ENCODE measurements at places on chromosomes 6 and 20.

DNA sequence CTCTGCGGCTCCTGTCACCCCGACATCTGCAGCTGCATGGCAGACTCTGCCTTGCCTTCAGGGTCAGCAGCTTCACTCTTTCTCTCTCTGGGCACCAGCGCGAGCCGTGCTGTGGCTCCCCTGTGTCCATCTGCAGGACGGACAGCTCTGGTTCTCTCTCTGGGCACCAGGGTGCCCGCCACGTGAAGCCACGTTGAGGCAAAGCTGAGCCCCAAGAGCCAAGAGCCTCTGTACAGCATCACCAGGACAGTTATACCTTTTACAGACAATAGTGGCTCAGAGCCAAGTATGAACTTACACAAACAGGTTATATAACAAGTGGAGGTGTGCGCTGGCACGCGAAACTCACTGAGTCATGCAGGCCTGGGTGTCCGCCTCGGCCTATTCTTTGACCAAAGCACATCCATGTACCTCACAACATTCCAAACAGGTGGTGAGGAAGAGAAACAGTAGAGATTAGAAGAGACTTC lies 50.8 kb downstream of the FAM50B start:
- no peak for DNase-seq

DNA sequence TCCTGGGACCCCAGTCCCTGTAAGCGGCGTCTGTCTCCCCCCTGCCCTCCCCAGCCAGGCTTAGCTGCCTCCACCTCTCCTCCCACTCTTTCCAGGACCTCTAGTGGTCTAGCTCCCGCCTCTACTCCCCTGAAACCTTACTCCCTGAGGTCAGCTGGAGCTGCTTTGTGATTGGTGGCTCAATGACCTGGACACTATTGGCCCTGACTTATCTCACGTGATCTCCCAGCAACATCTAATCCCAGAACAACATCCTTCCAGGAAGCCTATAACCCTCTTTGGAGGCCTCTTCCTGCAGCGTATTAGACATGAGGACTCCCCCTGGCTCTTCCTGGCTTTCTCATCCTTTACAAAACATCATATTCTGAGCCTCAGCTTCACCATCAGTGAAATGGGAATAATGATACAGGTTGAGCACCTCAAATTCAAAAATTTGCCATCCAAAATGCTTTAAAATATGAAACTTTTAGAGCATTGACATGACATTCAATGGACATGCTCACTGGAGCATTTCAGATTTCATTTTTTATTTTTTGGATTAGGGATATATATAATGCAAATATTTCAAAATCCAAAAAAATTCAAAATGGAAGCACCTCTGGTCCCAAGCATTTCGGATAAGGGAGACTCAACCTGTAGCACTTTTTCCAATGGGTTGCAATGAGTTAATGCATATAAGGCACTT lies 16.3 kb upstream of the SRC start:
- DNase-seq = no peak

- DNase-seq = no peak
Measured at GRCh38 chr6:169452117-169452868, 198.6 kb upstream of the THBS2 start.

- no peak for DNase-seq
Measured at GRCh38 chr6:90431576-90431975, 134.9 kb upstream of the BACH2 start.

DNA sequence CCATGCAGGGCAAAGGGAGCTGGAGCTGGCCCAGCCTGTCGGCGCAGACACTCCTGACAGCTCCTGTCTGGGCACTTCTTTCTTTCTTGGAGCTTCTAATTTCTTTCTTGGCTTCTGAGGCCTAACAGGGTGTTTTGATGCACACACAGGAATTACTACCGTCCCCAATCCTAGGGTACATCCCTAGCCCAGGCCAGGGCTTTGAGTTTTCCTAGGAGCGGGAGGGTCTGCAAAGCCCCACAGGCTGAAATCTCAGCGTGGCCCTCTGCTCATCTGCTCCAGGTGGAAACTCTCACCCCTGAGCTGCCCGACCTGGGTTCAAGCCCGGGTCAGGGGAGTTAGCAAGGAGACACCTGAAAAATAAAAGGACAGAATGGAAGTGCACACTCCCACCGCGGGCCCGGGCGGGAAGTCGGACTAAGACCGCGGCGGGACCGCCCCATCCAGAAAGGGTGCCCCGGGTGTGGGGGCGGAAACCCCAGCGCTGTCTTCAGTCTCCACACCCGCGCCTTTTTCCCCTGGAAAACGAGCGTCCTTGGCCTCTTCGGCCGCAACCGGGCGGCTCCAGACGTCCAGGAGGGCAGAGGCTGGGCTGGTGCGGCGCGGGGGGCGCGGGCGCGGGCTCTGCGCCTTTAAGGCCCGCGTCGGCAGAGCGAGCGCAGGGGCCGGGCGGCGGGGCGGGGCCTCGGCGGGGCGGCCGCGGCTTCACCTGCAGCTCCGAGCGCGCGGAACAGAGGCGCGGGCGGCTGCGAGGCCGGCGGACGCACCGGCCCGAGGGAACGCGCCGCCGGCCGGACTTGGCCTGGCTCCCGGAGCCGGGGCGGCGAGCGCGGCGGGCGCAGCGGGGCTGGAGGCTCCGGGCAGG lies at the start of gene CDH4:
Gene CDH4 (plus strand): TSS at position 733 of the 865 bp plus-strand sequence.
- DNase-seq = no peak

GRCh38 chr6:19983374-19983773 lies 146.2 kb downstream of the ID4 start:
- DNase-seq = no peak

GRCh38 chr20:24194143-24194542 lies 205.6 kb upstream of the GGTLC1 start:
- no peak for DNase-seq

DNA sequence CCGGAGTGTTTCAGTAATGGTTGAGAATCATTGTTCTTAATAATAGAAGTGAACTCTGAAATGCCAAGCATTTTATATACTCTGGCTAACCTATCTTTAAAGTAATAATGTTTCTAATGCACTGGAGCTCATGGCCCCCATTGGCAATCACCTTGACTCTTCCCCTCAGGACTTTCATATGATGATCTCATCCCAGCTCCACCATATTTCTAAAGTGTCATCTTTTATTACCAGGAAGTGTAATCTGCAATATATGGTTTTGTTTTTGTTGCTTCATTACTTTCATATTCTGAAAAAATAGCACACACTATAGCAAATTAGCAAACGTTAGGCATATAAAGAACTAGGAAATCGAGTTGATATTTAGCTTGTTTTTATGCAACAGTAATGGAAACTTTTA lies 60.3 kb downstream of the TULP4 start:
- DNase-seq = no peak

DNA sequence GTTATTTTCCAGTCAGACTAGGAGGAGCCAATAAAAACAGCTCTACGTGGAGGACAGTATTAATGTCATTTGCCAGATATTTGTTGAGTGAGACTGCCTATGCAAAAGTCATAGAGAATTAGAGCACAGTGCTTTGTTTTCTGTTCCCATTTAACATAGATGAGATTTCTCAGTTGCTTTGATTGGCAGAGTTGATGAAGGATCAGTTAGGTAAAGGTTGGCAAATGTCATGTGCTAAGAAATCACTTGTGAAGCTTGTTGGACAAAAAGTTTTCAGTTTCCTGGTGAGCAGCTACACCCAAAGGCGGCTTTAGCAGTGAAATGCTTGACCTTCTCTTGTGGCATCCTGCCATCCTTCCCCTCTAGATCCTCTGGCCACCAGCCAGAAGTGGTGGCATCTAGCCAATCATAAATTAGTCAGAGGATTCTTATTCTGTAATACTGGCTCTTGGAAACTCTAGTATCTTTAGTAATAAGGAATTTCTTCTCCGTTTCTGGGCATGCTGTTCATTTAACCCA lies 37.0 kb downstream of the BCKDHB start:
- no peak for DNase-seq

DNA sequence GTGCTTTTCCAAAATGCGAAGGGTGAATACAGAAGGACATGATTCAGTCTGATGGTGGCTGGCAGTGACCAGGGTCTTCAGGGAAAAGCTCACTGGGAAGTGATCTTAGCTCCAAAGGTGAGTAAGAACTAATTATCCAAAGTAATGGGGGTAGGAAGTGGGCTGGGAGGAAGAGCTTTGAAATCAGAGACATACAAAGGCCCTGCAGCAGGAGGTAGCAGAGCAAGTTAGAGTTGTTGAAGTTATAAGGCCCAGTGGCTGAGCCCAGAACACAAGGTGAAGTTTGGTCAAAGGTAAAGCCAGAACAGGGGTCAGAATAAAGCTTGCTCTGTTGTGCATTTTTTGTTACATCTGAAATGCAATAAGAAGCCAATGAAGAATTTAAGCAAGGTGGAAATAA lies 81.2 kb downstream of the PLCB1 start:
- DNase-seq = no peak

DNA sequence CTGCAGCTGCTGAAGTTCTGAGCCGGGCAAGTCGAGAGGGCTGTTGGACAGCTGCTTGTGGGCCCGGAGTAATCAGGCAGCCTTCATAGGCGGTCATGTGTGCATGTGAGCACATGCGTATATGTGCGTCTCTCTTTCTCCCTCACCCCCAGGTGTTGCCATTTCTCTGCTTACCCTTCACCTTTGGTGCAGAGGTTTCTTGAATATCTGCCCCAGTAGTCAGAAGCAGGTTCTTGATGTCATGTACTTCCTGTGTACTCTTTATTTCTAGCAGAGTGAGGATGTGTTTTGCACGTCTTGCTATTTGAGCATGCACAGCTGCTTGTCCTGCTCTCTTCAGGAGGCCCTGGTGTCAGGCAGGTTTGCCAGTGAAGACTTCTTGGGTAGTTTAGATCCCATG lies 21.2 kb upstream of the MAPK13 start:
- no peak for DNase-seq

DNA sequence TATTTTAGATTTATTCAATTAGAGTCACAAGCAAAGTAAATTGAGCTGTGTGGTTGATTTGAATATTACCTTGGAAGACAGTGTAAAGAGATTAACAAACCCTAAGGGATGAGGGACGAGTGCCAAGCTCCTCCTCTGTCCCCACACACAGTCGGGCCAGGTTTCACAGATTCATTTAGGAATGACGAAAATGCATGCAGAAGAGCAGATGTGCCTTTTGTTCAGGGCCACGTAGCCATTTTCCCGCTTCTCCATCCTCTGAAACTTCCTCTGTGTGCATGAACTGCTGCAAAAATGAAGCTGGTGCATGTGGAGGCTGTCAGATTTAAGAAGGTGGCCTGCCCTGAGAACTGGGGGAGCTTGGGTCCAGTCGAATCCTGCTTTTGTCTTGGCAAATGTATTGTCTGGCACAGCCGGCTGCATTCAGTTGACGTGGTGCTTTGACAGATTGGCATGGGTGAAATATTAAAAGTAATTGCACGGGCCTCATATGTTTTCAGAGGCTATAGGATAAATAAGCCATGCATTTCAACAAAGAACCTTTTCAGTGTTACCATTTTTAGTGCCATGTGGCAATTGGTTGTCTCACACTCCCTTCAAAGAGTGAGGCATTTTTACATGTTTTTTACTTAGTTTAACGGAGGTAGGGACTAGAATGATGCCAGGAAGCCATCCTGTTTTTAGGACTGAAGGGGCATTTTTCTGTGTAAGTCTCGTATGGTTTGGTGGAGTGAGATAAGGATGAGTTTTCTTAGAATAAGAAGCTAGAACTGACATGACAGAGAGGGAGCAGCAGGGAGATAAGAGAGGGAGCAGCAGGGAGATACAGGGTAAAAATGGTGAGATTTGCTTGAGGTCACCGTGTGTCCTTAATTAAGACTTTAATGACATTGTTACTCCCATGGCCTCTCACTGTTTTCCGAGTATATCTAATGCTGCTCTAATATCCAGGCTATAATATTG lies 361.1 kb downstream of the NRN1 start:
- no peak for DNase-seq

GRCh38 chr20:642398-643174 lies 10.4 kb downstream of the SRXN1 start:
- DNase-seq = peak; percentile 12

DNA sequence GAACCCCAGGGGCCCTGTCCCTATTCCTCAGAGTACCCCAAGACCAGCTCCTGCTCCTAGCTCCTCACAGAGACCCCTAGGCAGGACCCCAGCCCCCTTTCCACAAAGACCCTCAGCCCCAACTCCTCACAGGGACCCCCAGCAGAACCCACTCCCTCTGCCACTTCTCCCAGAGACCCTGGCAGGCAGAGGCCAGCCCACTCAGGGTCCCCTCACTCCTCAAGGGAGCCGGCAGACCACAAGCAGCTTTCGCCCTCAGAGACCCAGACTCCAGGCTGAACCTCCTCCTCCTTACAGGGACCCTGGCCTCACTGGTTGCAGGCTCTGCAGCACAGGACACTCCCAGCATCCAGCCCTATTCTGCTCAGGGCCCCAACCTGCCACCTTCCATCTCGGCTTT lies 575 bp downstream of the SLC44A4 start:
- no peak for DNase-seq

DNA sequence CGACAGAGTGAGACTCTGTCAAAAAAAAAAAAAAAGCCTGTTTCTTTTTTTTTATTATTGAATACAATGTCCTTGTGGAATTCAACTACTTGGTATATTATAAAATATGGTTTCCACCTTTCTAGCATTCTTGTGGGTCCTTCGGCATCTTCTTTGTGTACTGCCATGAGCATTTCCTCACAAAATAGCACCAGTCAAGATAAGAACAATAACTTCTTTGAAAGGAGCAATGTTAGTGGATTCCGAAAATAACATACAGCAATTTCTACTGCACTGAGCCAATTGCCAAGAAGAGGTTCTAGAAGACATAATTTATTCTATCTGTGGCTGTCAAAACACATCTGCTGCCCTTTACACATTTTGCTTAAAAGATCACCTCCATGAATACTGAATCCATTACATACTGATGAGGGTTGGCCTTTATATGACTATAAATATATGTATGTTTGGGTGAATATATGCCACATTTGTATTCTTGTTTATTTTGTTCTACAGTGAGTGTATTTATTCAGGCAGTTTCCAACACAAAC lies 19.1 kb upstream of the SPTLC3 start:
- DNase-seq = no peak

DNA sequence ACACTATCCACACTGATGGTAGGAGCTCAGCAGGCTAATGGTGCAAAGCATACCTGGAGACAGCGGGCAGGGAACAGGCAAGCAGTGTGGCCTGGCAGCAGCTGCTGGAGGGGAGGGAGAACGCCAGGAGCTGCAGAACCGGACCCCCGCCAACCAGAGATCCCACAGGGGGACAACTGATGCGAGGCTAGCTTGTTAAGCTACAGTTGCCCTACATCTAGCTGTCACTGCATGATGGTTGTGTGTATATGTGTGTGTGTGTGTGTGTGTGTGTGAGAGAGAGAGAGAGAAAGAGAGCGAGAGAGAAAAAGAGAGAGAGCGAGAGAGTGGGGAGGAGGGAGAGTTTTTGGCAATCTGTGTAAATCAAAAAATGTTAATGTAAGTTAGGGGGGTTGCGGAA lies 69.7 kb upstream of the NHSL1 start:
- DNase-seq = no peak

GRCh38 chr6:136113736-136114173 lies 136.4 kb downstream of the MTFR2 start:
- no peak for DNase-seq

- no peak for DNase-seq
Measured at GRCh38 chr6:133683308-133683580, 205.7 kb upstream of the TCF21 start.

GRCh38 chr20:53215166-53215565 lies 243.0 kb downstream of the TSHZ2 start:
- no peak for DNase-seq

- peak; percentile 12 for DNase-seq
Measured at GRCh38 chr6:6686748-6687601, 98.5 kb downstream of the LY86 start.

- peak; percentile 44 for DNase-seq
Measured at GRCh38 chr6:47478233-47479139, 897 bp downstream of the CD2AP start.

All from substantia nigra (tissue), 51 donors.